AG08396 (cell line): ENCODE measurements at places on chromosomes 4 and X.
A peak's percentile ranks its signal among the peaks of the same experiment; 100 is the strongest.

GRCh38 chr4:95263960-95264359 is 284.8 kb downstream of the UNC5C start:
- DNase-seq, result no peak

DNA sequence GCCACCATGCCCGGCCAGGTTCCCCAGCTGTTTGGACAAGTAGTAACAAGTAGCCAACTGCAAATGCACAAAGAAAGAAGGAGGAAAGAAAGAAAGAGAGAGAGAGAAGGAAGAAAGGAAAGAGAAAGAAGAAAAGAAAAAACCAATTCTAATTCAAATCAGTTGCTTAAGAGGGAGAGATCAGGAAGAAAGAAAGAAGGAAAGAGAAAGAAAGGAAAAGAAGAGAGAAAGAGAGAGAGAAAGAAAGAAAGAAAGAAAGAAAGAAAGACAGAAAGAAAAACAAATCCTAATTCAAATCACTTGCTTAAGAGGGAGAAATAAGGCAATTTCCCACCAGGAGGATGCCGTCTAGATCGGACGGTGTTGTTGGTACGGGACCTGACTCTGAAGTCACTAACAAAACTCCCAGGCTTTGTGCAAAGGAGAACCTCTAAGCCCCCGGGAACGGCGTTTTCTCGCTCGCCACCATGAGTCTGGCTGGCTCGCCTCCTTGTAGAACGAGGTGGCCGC is 95.5 kb upstream of the PPP2R3B start:
- no peak for DNase-seq

- DNase-seq, result no peak
These were observed 139.2 kb upstream of the DGKK start for GRCh38 chrX:50609796-50610195.

- peak; percentile 24 for DNase-seq
These were observed 24.3 kb upstream of the NDNF start for GRCh38 chr4:121096629-121097028.

DNA sequence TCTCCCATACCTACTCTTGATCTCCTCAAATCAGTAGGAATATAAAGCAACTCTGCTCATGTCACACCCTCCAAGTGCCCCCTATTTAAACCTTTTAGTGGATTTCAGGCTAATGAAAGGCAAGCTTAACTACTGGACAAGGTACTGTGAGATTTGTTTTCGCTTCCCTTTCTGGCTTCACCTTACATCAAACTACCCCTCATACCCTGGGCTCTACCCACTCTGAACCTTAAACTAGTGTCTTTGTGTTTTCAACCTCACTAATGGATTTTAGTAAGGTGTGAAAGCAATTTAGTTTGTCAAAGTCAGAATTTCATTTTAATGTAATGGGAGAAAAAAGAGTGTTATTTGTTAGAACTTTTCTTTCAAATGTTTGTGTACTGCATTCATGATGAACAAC is 291.7 kb downstream of the INPP4B start:
- DNase-seq, result no peak

GRCh38 chr4:184313058-184313581 is 95.4 kb upstream of the ENPP6 start:
- DNase-seq, result no peak

GRCh38 chr4:108754327-108754726 is 8.5 kb downstream of the ETNPPL start:
- no peak for DNase-seq

DNA sequence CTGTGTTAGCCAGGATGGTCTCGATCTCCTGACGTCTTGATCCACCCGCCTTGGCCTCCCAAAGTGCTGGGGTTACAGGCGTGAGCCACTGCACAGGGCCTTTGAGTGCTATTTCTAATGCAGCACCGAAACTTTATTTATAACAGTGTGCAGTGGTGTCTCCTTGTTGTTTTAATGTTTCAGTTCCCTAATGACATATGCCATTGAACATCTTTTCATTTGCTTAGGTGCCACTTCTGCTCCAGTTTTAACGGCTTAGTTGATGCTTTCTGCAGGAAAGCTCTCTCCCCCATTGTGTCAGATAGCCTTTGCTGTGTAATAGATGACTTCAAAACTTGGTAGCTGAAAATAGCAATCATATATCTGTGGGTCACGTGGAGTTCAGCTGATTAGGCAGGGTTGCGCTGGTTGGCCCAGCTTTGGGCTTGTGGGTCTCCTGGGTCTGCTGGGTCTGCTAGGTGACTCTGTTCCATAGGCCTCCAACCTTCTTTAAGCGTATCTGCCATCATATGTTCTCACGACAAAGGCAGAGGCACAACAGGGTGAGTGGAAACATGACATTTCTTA is 76.4 kb upstream of the SHISA3 start:
- DNase-seq, result no peak
